ENCODE measurements at places on chromosomes 12 and 14.

DNA sequence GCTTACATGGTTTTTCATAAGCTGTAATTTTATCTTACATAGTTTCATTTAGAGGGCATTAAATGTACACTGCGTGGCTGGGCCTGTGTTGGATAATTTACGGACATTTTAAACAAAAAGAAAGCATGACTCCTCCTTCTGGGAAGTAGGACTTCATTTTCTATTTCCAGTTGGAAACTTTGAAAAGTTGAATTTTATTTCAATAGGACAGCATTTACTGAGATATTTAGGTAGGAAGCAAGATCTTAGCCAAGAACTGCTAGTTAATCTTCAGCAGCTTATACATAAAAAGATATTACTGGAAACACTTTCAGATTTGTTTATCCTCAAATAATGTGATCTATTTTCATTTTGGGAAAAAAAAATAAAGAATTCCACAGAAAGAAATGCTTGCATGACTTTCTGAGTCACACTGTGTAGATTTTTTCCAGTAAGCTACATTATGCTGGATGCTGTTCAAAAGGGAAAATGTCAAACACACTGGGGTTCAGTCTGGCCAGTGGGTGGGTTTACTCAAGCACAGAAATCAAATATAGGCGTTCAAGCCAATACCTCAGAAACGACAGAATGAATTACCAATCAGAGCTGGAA is 239.4 kb upstream of the KRR1 start:
- DNase-seq, result peak; percentile 57

DNA sequence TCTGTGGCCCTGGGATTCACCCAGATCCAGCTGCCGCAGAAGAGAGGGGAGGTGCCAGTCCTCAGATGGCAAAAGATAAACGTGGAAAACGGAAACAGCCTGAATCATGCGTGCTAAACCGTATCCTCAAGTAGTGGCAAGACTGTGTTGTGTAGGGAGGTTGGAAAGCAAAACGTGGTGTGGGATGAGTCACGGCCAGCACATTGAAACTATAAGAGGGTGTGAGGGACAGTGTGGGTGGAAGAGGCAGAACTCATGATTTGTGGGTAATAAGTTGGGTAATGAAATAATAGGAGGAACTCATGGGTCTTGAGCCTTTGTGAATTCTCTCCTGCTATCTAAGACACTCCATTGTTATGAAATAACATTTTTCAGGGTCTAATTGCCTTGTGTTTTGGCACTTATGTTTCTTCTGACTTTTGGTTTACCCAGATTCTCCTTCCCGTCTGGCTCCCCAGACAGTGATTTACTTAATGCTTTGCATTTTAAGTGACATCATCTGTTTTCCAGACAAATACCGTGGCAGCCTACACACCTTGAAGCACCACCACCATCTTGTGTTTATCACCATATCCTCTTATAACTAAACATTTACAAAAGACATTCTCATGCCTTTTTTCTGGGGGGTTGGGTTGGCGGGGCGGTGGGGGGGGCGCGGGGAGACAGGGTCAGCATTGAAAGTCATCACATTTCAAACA is 62.3 kb upstream of the PTCSC3 start:
- peak; percentile 80 for DNase-seq

GRCh38 chr12:55938826-55939501 is 8.0 kb downstream of the DGKA start:
- DNase-seq, result no peak

GRCh38 chr12:67533159-67533558 is 115.4 kb upstream of the DYRK2 start:
- no peak for DNase-seq

GRCh38 chr14:67943947-67944346 is 124.4 kb downstream of the RAD51B start:
- DNase-seq, result peak; percentile 60

- DNase-seq, result no peak
Observed at GRCh38 chr12:53971129-53971528, 1.8 kb upstream of the HOXC11 start.

GRCh38 chr12:6192604-6193380 is 7.4 kb upstream of the CD9 start:
- no peak for DNase-seq

GRCh38 chr12:84802161-84802560 is 110.4 kb downstream of the SLC6A15 start:
- no peak for DNase-seq

DNA sequence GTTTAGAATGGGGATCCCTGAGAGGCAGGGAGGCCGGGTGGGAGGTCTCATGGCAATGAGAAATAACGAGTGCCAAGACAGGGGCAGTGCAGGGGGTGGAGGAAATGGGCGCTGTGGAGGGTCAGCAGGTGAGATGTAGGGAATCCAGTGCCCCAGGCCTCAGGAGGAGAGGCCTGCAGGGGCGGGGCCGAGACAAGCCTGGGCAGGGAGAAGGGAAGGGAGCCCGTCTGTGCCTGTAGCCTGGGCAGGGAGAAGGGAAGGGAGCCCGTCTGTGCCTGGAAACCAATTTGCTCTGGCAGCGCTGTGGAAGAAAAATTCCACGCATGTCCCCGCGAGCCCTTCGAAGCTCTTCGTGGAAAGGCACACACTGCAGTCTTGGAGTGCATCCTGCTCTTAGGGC is 10.6 kb upstream of the NCOR2 start:
- DNase-seq, result no peak

GRCh38 chr12:56565510-56566101 is 44.0 kb downstream of the RBMS2 start:
- peak; percentile 75 for DNase-seq

All from GM03348 (cell line).